ENCODE measurements at places on chromosomes 12 and 14.

- DNase-seq: no peak
These were observed 72.0 kb upstream of the RESF1 start for GRCh38 chr12:31887109-31887811.

GRCh38 chr12:42652048-42652447 is 62.5 kb upstream of the PRICKLE1 start:
- no peak for DNase-seq

DNA sequence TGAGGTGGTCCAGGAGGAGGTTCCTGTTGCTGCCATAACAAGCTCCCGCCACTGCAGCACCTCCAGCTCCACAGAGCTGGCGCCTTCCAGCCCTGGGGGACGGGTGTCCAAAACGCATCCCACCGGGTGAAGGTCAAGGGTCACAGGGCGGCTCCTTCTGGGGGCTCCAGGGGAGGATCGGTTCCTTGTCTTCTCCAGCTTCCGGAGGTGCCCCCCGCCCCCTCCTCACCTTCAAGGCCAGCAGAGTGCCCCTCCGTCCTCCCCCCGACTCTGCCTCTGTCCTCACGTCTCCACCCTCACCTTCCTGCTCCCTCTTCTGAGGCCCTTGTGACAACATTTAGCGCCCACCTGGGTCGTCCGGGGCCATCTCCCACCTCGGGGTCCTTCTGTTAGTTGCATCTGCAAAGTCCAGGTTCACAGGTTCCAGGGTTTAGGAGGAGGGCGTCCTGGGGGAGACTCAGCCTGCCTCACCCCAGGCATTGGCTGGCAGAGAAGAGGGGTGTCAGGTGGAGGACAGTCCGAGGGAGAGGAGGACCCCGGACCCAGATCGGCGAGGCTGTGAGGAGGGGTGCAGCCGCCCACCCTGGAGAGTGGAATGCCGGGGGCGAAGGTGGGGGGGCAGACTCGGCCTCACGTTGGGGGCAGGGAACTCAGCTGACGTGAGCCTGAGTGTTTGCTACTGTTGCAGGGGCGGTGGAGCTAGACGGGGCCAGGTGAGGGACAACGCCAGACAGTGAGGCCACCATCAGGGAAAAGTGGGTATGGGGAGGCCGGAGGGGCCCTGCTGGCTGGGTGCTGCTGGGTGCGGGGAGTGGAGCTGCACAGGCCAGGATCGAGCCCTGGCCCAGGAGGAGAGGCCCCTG is 205.5 kb upstream of the C14orf180 start:
- no peak for DNase-seq

- DNase-seq: no peak
These were observed 59.0 kb downstream of the PIWIL1 start for GRCh38 chr12:130396667-130397066.

- DNase-seq: no peak
These were observed 39.6 kb downstream of the DAD1 start for GRCh38 chr14:22549324-22549962.

DNA sequence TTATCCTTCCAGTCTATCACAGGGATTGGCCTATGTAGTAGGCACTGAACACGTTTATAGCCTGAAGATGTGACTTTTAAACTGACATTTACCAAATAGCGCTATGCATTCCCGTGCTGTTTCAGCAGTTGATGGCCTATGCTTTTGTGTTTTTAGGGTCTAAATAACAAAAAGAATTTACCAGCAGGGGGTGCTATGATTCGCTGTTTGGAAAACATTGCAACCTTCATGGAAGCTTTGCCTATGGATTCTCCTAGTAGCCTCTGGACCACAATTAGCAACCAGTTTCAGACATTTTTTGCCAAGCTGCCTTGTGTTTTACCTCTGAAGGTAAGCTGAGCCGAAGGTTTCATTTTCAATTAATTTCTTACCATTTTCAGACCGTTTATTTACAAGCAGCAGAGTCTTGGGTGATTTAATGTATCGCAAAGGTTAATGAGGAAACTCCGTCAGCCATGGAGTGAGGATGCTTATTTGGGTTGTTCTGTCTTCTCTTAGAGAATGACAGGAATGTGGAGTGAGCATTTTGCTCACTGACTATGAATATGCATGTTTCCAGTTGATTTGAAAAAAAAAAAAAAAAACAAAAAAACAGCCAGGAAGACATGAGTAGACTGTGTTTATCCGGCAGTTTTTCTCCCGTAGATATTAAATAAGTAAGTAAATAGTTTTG is 133.1 kb downstream of the PRIMA1 start:
- no peak for DNase-seq

DNA sequence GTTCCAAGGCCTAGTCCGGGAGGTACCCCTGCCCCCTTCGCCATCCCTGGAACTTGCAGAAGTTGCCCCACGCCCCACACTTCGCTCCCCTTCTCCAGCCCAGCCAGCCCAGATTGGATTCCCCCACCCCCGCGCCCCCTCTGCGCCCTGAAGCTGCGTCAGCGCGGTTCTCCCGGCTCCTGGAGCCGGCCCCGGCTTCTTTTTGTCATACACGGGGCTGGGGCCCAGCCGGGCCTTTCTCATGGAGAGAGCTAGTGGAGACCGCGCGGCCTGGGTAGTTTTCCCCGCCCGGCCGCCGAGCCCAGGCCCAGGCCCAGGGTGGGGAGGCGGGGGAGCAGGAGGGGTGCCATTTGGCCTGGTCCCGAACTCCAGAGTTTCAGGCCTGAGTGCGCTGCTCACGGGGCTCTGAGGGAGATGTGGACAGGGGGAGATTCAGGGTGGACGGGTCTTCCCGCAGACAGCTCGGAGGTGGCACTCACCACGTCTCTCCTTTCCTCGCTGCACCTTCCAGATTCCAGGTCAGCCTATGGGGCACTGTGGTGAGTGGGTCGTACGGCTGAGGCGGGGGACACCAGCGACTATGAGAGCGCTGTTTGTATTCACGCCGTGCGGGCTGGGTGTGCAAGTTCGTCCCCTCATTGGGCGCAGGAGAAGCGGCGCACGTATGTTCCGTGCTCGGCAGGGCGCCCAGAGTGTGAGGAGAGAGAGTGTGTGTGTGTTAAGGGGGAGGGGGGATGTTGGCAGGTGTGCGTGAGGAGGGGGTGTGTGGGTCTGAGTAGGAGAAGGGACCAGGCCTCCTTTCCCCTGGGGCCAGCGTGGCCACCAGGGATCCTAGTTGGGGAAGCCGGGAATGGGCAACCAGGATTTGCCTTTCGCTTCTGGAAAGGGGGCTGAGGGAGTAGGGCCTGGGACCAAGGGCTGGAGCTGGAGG is 785 bp upstream of the LHX5 start:
- no peak for DNase-seq

GRCh38 chr12:26007566-26007965 is 49.1 kb downstream of the RASSF8 start:
- DNase-seq: no peak

DNA sequence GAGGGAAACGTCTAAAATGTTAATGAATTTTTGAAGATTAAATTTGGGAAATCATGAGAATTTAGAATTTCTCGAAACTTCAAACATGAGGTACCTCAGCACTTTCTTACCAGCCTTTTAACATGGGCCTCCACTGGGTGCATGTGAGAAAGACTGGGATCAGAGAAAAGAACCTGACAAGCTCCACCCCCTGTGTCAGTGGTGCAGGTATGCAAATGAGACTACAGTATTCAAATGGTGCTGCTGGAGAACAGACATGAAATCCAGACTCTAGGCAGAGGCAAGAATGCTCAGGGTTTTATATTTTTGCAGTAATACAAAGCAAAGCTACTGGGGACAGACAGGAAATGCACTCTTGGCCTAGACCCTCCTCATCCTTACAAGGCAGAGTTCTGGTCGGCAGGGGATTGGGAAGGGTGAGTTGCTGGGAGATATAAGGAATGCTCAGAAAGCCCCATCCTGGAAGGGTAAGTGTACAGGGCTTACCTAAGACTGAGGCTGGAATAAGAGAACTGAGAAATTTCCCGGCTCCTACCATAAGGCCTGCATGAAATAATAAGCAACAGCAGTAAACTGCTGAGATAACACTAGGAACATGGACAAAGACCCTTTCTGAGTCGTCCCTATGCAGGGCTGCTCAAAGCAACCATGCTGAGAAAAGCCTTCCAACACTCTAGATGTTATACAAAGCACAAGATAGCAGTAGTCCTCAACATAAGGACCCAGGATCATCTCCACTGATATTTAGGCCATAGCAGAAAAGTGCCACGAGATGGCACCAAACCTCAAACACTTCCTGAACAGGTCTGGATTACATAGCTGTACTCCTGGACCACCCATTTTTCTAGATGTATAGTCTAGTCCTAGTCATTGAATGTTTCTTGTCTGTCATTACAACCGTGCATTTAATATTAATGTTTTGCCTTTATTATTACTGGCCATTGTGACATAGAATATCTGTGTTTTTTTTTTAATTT is 260.8 kb downstream of the RASSF9 start:
- DNase-seq: no peak

DNA sequence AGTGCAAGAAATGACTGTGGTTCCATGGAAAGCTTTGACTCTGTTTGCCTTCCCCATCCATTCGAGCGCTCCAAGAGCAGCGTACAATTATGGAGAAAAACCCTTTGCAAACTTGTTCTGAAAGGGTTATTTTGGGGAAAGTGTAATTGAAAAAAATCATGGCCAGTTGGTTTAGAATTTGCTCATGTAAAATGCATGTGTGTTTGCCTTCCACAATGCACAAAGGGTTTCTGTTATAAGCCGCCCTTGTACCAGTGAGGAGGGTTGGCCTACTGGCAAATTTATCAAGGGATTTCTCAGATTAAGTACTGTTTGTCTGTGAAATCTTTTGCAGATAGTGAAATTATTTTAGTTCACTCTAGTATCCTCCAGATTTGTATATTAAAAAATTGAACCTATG is 62.7 kb upstream of the PELI2 start:
- DNase-seq: no peak

DNA sequence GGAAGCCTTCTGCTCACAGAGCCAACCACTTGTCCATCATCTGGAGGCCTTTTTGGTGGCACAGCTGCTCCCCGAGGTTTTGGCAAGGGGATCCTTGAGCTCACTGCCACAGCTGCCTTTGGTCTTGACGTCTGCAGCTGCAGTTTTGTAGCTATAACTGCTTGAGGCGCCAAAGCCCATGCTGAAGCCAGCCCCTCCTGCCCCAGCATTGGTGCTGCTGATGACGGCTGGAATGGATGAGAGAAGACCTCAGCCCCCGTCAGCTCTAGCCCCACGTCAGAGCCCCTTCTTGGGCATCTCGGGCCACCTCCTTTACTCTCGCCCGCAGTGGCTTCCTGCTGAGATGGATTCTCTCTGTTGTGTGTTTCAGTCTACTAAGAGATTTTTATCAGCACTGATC is 12.3 kb upstream of the KRT74 start:
- peak; percentile 6 for DNase-seq

GRCh38 chr12:65152012-65152411 is 17.4 kb upstream of the LEMD3 start:
- no peak for DNase-seq

DNA sequence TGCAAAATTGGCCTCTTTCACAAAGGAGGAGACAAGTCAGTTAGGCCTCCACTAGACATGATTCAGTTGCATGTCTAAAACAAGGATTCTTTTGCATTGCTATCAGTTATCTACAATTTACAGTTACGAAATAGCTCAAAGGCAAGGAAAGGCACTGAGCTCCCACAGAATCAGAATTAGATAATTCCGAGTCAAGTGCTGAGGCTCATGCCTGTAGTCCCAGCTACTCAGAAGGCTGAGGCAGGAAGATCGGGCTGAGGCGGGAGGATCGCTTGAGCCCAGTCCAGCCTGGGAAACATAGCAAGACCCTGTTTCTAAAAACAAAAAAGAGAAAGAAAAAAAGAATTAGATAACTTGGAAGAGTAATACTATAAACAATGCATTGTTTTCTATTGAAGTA is 12.3 kb upstream of the RTRAF start:
- no peak for DNase-seq

DNA sequence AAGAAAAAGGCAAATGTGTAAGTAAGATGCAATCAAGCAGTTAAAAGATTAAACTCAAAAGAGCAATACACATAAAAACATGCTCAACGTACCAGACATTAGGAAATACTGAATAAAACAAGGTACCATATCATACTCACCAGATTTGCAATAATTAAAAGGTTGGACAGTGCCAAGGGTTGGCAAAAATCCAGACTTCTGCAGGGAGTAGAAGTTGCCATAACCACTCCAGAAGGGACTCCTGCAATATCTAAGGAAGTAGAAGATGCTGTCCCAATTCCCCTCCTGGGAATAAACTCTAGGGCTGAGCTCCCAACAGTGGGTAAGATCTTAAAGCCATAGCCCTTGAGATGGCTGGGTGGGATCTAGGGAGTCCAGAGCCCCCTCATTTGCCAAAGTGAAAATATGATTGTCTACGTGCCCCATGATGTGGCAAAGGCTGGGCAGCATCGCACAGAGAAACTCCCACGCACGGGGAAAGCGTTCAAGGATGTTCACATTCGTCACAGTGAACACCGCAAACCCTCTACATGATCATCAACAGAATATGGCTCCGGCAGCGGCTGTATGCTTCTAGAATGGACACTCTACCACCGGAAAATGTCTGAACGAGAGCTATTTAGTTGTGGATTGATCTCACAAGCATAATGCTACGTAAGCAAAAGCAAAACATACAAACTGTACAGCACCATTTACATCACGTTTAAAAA is 12.3 kb downstream of the KCTD10 start:
- DNase-seq: no peak

GRCh38 chr12:105100998-105101397 is 6.5 kb upstream of the WASHC4 start:
- DNase-seq: no peak

DNA sequence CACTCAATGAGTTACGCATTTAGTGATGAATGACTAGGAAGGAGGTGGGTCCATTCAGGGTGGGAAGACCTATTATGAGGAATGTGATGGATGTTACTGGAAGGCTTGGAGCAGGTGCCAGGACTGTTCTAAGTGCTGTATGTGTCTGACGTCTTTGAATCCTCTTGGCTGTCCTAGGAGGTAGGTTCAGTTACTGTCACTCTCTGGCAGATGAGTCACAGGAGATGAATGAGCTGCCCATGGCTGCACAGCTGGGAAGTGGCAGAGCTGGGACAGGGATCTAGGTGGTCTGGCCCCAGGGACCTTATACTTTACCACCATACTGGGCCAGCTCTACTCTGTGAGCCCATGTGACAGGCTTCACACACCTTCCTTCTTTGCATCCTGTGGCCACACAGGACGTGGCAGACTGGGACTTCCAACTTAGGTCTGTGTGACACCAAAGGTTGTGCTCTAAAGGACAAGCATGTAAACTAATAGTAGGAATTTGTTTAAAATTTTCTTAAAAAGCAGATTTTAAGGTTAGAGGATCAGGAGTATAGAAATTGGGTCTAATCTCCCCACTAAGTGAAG is 24.0 kb downstream of the TCTN1 start:
- no peak for DNase-seq
